NCI-H1417 (cell line): ENCODE measurements at places on chromosomes 16 and 17.

DNA sequence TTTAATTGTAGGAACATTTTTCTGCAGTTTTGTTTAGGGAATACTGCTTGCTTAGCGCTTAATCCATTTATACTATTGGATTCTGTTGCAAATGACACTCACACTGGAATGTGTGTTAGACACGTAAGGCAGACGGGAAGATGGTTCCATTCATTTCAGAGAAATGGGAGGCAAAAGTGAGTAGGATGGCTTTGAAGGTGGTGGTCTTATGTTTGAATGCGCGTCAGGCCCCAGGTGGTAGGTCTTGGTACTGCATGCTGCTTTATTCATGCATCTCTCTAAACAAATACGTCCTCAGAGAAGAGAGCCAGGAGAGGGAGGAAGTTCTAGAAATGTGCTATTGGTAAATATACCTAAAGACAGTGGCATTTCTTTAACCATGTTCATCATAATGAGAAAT lies 997.6 kb upstream of the RBFOX1 start:
- DNase-seq = no peak

GRCh38 chr16:1208239-1208830 lies 16.7 kb downstream of the TPSG1 start:
- DNase-seq = no peak

DNA sequence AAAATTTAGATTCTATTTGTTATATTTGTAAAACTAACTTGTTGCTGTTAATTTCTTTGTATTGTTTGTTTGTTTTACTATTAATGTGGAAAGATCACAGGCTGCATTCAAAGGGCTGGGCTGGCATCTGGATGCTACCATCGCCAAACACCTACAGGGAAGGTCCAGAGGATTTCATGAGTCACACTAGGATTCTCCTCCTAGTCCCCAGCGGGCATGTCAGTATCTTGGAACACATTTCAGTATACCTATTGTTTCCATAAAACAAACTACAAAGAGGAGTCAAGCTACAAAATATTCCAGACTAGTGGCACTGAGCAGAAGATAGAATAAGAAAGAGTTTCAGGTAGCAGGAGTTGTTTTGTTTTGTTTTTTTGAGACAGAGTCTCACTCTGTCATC lies 55.3 kb downstream of the NOG start:
- no peak for DNase-seq

DNA sequence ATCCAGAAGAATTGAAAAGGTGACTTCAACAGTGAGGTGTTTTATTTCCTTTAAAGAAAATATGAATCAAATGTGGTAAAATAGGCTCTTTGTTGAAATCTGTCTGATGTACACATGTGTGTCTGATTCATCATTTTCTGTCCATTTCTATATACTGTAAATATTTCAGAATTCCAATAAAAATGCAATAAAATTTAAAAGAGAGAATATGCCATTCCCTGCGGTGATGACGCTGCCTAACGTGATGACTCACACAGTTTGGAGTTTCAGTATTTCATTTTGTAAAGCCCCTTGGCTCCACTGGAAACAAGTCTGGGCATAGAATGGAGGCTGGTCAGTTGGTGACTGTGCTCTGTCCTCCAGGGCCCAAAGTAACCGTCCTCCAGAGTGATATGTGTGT lies 482.5 kb upstream of the CDH5 start:
- DNase-seq = no peak

GRCh38 chr16:66093191-66093590 lies 273.3 kb upstream of the CDH5 start:
- no peak for DNase-seq

GRCh38 chr17:55005520-55005919 lies 37.0 kb downstream of the STXBP4 start:
- peak; percentile 19 for DNase-seq

DNA sequence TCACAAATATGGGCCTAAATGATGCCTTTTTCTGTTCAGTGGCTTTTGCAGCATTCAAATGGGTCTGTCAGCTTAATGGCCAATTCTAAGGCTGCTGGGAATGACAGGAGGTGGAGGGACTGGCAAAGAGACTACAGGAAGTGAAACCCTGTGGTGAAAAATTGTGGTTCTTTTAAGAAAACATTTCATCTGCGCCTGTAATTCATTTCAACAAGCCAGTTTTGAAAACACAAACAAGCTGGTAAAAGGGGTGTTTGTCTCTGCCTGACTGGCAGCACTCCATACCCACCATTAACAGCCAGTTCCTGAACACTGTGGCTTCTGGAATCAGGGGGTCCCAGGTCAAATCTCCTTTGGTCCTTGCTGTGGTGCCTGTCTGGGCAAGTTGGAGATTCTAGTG lies 3.6 kb upstream of the KDM8 start:
- DNase-seq = no peak

DNA sequence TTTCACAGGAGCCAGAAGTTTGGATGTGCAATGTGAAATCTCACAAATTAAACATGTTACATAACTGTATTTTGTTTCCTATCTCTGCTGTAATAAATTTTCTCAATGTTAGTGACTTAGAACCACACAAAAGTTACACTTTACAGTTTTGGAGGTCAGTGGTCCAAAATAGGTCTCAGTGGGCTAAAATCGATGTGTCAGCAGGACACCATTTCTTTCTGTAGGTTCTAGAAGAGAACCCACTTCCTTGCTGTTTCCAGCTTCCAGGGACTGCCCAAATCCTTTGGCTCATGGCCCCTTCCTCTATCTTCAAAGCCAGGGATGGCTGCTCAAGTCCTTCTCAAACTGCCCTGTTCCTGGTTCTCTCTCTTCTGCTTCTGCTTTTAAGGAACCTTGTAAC lies 252.7 kb downstream of the WWOX start:
- DNase-seq = no peak

- DNase-seq = no peak
Measured at GRCh38 chr16:30458561-30459394, 13.1 kb upstream of the SEPHS2 start.

DNA sequence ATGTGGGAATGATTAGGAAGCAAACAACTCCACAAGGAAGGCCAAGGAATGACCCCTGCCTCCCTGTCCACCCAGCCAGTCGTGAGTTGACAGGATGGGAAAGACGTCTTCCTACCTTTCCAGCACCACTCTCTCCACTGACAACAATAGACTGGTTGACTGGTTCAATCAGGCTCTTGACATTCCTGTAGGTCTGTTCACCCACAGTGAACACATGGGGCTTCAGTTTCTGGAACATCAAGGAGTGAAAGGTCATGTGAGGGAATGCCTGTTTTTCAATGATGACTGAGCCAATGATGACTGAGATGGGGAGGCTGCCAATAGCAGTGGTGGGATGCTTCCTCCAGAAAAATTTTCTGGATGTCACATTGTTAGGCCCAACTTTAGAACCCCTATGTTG lies 9.6 kb downstream of the MYO19 start:
- no peak for DNase-seq

DNA sequence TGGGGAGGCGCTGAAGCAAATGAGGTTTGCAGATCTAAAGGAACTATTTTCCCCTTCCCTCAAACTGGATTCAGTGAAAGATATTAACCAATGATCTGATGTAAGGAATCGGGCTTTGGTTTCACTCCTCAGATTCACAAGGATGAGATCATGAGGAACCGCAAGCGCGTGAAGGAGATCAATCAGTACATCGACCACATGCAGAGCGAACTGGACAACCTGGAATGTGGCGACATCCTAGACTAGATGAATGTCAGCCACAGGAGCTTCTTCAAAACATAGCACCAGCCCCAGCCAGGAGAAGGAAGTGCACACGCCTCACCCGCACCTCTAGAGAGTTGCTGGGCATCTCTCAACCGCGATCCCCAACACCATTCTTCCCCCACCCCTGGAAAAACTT lies 22.5 kb downstream of the ATPAF2 start:
- DNase-seq = no peak

DNA sequence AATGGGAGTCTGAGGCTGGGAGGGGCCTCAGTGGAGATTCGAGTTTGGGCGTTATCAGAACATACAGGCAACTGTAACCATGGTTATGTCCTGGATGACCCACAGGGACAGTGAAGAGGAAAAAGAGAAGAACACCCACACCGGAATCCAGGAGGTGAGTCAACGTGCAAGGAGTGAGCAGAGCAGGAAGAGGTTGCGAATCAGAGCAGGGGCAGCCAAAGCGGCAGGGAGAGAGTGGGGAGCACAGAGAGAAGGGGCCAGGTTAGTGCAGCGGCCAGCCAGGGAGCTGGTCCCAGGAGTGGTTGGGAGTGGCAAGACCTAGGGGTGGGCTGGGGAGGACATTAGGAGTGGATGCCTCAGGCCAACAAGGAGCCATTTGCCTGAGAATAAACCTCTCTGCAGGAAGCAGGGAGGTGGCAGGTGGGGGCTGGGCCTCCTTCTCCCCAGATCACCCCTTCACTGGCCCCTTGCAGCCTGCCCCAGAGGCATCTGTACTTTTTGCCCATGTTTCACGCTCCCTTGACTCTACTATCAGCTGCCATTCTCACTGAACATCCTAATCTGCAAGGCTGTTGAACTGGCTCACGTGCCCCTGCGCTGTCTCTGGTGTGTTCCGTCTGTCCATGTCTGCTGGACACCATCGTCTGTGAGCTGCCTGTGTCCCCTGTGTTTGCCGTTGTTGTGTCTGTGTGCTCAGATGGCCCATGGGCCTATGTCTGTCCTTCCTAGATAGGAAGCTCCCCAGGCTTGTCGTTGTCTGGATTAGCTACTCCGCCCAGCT lies 5.1 kb downstream of the KRT13 start:
- no peak for DNase-seq

DNA sequence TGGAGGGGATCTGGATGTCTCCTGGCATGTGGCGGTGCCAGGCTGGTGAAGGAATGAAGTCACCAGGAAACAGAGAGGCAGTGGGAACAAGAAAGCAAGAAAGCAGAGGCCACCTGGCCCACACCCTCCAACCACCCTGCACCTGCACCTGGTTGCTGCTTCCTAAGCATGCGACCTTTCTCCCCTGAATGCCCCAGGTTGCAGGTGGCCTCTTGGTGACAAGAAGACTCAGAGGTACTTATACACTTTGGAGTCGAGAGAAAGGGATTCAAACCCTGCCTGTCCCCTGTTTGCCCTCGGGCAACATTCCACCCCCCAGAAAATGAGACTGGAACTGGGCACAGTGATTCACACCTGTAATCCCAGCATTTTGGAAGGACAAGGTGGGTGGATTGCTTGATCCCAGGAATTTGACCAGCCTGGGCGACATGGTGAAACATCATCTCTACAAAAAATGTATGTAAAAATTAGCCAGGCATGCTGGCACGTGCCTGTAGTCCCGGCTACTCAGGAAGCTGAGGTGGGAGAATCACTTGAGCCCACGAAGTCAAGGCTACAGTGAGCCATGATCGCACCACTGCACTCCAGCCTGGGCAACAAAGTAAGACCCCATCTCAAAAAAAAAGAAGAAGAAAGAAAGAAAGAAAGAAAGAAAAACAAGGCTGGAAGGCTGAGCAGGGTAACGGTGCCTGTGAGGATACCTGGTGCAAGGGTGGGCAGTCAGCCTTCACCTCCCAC lies 34.6 kb upstream of the TNRC6C start:
- no peak for DNase-seq
